ENCODE measurements at places on chromosomes 7 and 10.

DNA sequence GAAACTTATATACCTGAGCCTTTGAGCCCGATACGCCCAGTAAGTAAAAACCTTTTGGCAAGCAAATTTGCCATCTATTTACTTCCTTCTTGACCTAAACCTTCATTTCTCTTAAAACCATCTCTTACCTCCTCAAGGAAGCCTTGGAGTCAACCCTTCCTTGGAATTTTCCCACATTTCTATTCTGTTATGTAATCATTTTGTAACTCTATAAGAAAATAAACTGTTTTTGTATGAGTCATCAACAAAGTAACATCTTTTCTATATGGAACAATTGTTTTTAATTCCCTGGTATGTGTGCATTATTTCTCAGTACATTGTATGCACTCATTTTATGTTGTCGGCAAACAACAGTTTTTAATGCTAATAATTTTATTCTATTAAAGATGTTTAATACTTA is 162.0 kb downstream of the TEX36 start:
- DNase-seq = no peak

DNA sequence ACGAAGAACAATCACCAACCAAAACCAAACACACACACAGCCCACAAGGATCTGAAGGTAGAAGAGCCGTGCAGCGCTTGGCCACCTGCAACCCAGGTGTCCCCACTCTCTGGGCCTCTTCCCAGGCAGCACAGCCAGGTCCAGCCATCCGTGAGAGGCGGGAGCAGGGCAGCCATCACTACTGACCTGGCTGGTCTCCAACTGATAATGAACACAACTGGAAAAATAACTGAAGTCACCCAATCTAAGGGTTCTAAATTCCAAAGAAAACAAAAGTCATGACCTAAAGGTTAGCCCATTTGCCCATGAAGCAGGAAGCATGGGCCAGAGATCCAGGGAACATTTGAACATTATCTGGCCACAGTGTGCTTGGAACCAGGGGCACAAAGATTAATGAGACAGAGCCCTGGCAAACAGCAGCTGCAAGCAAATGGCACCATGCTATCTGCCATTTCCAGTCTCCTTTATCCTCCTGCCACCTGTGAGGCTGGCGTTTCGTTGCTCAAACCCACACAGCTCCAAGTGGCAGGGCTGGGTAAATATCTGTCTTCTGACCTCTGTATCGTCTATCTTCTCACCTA is 207.9 kb downstream of the TNS3 start:
- DNase-seq = no peak

DNA sequence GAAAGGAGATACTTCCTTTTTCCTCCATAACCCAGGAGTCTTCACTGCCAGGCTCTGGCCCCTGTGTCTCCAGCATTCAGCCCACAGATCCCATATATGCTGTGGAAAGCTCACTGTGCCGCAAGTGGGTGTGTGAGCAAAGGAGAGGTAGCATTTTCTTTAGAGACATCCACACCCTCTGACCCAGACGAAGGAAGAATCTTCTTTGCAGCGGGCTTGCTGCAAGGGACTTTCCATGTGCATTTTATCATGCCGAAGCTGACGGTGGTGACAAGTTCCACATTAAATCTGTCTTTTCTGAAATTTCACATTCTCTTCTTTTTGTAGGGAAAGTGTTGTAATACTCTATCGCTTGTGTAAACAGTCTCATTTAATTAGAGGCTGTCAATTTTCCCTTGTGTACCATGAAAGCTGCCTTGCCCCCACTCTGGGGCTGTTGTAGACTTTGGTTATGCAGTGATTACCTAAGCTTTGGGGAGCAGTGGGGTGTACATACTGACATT is 409.5 kb downstream of the SUGCT start:
- DNase-seq = no peak

DNA sequence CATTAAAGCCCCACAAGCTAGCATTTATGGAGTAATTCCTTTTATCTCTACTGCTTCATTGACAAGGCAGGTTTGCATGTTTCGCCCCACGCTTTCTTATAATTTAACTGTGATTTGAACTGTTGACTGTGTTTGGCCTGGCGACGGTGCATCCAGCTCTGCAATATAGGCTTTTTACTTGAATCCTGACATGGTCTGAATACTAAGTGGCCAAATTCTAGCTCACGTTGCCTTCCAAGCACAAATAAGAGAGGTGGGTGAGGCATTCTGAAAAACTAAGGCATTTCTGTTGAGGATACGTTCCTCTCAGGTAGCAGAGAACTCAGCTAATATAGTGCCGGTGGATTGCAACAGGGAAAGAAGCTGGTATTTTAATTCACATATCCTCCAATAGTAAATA is 61.8 kb downstream of the NRP1 start:
- DNase-seq = no peak

- DNase-seq = no peak
Measured at GRCh38 chr10:102403115-102403514, 7.6 kb downstream of the NFKB2 start.

- no peak for DNase-seq
Measured at GRCh38 chr7:55962014-55962413, 2.4 kb upstream of the NIPSNAP2 start.

DNA sequence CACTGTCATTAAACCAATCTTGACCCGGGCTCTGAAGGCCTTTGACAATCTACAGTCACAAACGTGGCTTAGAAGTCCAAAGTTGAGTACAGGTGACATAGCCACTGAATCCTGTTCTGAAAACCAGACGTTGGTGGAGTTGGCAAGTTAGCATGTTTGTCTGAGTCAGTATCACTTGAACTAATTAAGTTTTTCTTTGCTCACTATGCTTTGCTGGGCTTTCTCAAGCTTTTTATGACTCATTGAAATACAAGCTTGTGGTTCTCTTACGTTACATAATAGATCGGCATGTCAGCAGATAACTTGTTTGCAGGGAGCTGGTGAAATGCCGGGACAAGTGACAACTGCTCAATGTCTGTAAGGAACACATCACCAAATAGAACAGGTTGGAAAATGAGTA is 53.8 kb downstream of the ARL5B start:
- peak; percentile 23 for DNase-seq

DNA sequence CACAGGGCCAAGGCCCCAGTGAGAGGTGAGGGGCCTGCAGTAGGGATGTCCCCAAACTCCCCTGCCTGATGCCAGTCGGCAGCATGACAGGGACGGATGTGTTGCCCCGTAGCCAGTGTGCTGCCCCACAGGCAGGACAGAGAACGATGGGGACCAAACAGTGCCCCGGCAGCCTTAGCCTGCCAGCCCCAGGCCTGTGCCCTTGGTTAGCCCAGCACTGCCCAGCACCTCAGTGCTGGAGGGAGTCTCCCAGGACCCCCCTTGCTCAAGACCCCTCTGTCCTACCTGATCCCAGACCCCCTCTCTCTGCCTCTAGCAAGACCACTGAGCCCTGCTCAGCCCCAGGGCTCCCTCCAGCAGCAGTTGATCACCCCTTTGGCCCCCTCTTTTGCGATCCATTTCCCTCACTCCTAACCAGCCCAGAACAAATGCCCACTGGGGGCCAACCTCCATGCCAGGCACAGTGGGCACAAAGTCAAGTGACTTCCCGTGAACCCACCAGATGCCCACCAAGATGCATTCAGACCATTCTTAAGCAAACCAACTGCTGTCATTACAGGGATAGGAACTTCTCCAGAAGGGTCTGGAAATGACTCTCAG is 34.0 kb downstream of the OAT start:
- no peak for DNase-seq

DNA sequence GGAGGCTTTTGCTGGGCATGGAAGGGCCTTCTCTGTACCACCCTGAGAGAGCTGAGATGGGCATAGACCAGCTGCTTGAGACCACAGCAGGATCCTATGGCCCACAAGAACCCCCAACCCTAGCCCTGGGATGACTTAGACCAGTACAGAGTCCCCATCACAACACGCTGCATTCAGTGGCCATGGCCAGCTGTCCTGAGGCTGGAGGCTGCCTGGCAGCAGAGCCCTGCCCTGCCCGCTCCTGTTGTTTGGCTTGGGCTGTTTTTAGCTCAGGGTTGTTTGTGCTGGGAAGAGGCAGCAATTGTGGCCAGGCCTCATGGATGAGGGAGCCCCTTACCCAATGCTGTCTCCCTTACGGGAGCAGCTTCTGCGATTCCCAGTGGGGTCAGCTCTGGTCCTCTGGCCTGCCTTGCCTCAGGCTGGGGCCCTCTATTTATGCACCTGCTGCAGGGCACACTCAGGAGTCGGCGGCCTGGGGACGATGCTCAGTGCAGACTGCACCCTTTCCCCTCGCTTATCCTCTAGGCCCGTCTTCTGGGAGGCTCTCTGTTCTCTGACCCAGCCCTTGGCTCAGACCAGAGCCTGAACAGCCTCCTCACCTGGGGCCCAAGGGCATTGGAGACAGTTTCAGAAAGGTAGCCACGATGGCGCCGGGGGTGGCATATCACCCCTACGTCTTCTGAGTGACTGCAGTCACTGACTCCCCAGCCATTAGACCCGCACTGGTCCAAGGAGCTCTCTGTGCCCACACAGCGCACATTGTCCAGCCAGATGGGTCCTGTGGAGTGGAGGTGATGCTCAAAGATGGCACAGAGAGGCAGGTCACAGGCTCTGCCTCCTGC is 6.3 kb downstream of the LOXL4 start:
- DNase-seq = no peak

DNA sequence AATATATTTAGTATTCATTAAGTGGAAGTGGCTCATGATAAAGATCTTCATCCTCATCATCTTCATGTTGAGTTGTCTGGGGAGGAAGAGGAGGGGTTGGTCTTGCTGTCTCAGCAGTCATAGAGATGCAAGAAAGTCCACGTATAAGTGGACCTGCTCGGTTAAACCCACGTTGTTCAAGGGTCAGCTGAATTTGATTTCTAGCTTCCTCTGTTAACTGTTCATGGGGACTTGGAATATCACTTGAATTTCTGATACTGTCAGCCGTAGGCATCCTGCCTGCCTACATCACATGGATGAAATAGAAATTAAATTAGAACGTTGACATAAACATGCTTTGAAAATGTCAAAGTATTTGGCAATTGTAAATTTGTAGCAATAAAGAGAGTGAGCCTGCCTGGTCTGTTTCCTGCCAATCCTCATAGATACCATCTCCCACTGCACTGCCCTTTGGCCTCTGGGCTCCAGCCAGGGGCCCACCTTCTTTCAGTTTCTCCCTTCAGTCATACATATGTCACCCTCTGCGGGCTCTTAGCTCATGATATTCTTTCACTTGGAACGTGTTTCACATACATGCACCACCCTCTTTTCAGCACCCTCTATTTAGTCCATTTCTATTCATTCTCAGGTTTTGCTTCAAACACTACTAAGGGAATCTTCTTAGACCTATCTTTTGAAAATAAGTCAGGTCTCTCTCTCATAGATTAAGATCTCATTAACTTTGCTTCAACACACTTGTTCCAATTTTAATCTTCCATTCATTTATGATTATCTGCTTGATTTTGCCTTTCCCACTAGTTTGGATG is 376.3 kb downstream of the IPMK start:
- DNase-seq = no peak

DNA sequence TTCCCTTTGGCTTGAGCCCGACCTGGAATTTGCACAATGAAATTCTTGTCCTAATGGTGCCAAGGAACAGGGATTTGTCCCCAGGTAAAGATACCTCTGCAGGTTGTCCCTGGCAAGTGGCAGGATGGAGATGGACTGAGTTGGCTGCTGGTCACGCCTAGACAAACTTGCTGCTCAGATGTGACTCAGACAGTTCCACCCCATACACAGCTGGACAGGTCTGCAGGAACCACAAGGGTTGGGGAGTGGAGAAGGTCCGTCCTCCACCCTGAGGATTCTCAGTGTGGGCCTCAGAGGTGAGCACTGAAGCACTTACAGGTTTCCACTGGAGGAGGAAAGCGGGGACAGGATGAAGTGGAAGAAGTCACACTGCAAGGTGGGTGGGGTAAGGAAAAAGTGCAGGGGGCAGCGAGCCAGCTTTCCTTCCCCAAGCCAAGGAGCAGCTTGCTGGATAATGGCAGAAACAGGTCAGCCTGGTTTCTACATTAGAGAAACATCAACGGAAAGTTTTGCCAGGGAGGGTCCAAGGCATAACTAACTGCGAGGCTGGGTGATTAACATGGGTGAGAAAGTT is 20.5 kb downstream of the ITPRIP start:
- DNase-seq = no peak

DNA sequence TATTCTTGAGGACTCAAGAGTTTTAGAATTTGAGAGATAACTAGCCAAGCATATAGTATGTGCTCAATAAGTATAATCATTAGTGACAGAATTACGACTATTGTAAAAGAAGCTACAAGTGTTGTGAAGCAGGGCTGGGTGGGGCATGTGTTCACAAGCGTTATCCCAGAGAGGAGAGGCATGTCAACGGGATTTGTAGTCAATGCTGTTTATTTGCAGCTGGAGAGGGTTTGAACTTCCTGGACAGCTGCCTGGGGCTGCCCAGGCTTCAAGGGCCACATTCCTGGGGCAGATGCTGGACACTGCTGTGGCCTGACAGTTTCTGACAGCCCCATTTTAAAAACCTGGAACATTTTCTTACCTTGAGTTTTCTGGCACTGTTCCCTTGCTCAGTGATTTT is 36.9 kb upstream of the CDHR3 start:
- DNase-seq = no peak

GRCh38 chr7:81339946-81340345 is 421.1 kb upstream of the SEMA3C start:
- no peak for DNase-seq

DNA sequence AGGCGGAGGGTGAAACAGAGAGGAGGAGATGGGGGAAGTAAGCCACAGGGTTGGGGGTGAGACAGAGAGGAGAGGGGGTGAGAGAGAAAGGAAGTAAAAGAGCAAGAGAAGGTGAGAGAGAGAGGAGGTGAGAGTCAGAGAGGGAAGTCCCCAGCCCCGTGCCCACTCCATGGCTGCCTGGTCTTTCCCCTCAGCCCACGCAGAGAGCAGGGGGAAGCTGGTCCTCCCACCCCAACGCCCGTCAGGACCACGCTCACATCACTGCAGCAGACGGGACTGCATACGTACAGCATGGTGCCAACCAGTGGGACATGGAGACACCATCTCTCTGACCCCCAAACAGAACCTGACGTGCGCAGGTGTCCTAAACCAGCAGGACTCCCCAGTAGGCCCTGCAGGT is 12.1 kb upstream of the PDGFA start:
- DNase-seq = no peak

GRCh38 chr10:124123156-124123555 is 29.8 kb upstream of the CHST15 start:
- no peak for DNase-seq

DNA sequence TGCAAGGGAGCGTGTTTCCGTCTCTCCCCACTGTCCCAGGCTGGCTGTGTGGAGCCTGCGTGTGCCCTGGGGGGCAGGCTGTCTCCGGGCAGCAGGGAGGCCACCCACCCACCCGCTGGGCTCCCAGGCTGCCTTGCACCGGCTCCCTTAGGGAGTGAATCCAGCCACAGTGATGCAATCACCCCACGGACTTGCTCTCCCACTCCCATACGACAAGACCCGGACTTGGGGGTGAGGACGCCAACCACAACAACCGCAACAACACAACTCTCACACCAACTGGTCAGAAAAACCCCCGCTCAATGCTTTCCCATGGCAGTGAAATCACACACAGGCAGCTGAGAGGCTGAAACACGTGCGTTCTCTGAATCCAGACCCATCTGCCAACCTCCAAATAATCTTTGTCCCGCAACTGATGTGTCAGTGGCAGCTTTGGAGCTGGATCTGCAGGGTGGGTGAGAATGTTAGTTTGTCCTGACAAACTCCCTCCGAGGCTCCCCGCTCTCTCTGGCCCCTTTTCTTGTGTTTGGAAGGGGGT is 62.7 kb upstream of the DDC start:
- DNase-seq = no peak
